ENCODE measurements at places on chromosomes 2 and 18. TPM values are rescaled to one million over a fixed set of nuclear protein-coding genes. Genes with fewer than 3 reads are reported as not detected.

The USP14 gene
- total RNA-seq, result 74.3 TPM

The SDC1 gene
- 194 TPM for total RNA-seq

The CFC1 gene
- 0.09 TPM for total RNA-seq

The MBD1 gene
- total RNA-seq, result 31.4 TPM

The SCYGR4 gene
- not detected for total RNA-seq

The ANKRD62 gene
- total RNA-seq, result not detected

The KLHL30 gene
- total RNA-seq, result 0.25 TPM

The PDE1A gene
- 0.31 TPM for total RNA-seq

The AFTPH gene
- 23.4 TPM for total RNA-seq

The AQP12A gene
- not detected for total RNA-seq

The CCNT2 gene
- 10.1 TPM for total RNA-seq

The KLHL14 gene
- not detected for total RNA-seq

The PKP4 gene
- 36.8 TPM for total RNA-seq

The ABCG5 gene
- total RNA-seq, result not detected

The IL37 gene
- total RNA-seq, result not detected

The STK11IP gene
- 17.3 TPM for total RNA-seq

The RBM44 gene
- 0.30 TPM for total RNA-seq

The BUB1 gene
- total RNA-seq, result 49.0 TPM

The GKN2 gene
- total RNA-seq, result 1.9 TPM

The ANKRD30B gene
- not detected for total RNA-seq

The B3GNT7 gene
- 2.3 TPM for total RNA-seq

The TFCP2L1 gene
- 23.9 TPM for total RNA-seq

The KIAA2012 gene
- total RNA-seq, result not detected

The DCDC2C gene
- not detected for total RNA-seq
